ENCODE measurements at places on chromosomes 1 and 21.

- no peak for DNase-seq
Observed at GRCh38 chr1:13737398-13737797, 37.4 kb downstream of the PRDM2 start.

DNA sequence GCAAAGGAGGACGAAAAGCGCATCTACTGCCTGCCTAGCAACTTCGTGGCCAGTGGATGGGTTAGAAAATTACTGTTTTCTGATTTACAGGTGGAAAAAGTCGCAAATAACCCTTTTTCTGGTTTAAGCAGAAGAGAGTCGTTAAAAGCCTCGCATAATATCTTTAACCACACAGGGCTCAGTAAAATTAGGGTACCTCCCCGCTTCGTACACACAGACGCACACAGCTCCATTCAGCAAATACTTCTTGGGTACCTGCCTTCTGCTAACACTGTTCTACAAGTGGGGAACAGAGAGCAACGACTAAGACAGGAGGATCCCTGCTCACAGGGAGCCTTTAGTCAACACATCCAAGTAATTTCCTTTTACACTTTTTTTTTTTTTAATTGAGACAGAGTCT, 704 bp downstream of the ALG6 start:
- no peak for DNase-seq

- DNase-seq, result no peak
Observed at GRCh38 chr1:80154176-80154575, 1147.6 kb upstream of the ADGRL4 start.

DNA sequence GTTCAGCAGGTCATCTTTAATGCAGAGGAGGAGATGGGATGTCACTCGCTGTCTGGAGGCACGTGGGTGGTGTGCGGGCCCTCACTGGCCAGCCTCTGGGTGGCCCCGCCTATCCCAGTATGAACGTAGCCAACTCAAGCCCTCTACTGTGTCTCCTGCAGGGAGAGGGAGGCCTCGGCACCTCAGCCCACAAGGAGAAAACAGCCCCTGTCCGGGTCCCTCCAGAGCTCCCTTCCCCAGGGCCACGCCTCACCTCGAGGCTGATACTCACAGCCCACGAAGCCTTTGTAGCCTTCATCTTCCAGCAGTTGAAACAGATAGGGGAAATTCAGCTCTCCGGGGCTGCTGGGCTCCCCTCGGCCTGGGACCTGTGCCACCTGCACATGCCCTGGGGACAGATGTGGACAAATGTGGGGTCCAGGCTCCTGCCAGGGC, 2.6 kb downstream of the HYI start:
- no peak for DNase-seq

- DNase-seq, result no peak
Observed at GRCh38 chr1:147613506-147613905, 56.8 kb downstream of the ACP6 start.

- no peak for DNase-seq
Observed at GRCh38 chr1:41537788-41538351, 53.4 kb upstream of the EDN2 start.

GRCh38 chr1:94901841-94902240, 25.1 kb downstream of the CNN3 start:
- DNase-seq, result no peak

- no peak for DNase-seq
Observed at GRCh38 chr1:72724951-72725861, 442.9 kb upstream of the NEGR1 start.

DNA sequence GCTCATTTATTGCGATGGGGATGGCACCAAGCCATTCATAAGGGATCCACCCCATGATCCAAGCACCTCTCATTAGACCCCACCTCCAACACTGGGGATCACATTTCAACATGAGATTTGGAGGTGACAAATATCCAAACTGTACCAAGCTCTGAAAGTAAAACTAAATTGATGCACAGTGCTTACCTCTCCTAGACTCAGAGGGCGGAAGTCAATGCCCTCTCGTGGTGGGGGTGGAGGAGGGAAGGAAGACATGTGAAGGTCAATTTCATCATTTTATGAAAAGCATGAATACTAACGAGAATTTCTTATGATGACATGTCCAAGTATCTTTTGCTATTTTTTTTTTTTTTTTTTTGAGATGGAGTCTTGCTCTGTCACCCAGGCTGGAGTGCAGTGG, 120.0 kb downstream of the PGBD5 start:
- no peak for DNase-seq

- no peak for DNase-seq
Observed at GRCh38 chr21:41972511-41973205, 18.8 kb upstream of the C2CD2 start.

DNA sequence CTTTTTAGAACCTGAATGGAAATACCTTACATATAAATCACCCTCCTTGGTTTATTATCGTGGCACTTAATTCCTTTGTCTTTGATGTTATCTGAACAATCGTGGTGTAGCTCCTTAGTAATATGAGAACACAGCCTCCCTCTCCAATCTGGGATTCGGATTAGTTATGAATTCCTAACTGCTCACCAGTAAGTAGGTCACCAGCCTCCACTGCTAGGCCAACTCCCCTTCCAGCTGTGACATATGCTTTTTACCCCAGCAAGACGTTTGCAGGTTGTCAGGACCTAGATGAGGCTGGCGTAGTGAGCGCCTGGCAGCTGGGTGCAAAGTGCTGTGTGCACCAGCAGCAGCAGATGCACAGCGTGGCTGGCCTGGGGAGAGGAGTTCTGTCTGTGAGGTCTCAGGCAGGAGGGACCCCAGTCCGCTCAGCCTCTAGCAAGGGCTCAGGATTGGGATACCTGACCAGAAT, 38.2 kb downstream of the NTPCR start:
- no peak for DNase-seq

DNA sequence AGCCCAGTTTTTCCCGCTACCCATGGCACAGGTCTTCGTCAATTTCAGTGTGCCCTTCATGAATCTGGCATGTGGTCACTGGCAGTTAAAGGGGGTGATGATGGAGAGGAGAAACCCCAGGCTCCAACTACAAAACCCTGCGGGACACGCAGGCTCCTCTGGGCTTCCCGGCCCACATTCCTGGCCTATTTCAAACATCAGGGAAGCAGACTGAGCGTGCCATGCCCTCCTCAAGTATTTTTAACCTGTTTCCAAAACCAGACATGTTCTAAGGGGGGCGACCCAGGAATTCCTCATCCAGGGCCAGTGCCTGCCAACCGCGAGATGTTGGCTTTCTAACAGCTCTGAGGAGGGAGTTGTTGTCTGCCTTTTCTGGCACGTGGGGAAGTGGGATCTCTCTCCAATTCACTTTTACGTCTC, 85.1 kb downstream of the CAPZB start:
- DNase-seq, result no peak

- DNase-seq, result no peak
Observed at GRCh38 chr1:111732718-111733117, 6.5 kb downstream of the INKA2 start.

- no peak for DNase-seq
Observed at GRCh38 chr1:11470912-11471311, 8.0 kb upstream of the DISP3 start.

- no peak for DNase-seq
Observed at GRCh38 chr1:201090541-201090940, 21.7 kb downstream of the CACNA1S start.

All from nucleus accumbens (tissue), 56 donors.